AG08396 (cell line): ENCODE measurements at places on chromosomes 5 and 9.
A peak's percentile ranks its signal among the peaks of the same experiment; 100 is the strongest.

- DNase-seq, result no peak
These were observed 51.2 kb downstream of the IPPK start for GRCh38 chr9:92618633-92619225.

- no peak for DNase-seq
These were observed 208.9 kb downstream of the HSPA4 start for GRCh38 chr5:133260715-133261114.

DNA sequence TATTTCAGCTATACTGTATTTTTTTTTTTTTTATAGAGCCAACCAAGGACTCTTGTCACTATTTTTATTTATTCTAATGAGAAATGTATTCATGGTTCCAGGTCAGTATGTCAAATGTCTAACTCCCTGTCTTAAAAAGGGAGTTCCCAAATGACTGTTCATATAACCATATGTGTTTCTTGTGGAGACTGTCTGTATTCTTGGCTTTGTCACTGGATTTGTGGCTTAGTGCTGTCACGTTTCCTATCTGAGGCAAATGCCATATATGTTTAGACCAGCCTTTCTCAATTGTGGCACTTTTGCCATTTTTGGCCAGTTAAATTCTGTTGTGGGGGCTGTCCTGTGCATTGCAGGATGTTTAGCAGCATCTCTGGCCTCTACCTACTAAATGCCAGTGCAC is 3.1 kb downstream of the GCNT1 start:
- DNase-seq, result no peak

GRCh38 chr5:75457161-75457560 is 54.3 kb downstream of the CERT1 start:
- DNase-seq, result no peak

GRCh38 chr5:133370036-133370831 is 242.1 kb downstream of the FSTL4 start:
- no peak for DNase-seq

- DNase-seq, result peak; percentile 92
These were observed 502 bp upstream of the CERCAM start for GRCh38 chr9:128420060-128420650.

DNA sequence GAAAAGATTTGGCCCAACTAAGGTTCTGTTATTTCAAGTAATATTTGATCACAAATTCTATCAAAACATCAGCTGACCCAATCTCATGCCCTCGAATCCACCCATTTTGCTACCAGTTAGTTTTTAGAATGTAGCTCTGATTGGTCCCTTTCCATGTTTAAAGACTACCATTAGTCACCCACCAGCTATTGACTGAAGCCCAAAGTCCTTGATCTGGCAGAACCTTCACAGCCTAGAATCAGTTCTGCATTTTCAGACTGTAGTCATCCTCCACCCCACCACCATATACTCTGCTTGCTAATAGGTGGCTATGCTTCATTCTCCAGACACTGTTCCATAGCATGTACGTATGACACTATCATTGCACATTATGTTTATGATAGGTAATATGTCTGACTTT is 182.2 kb upstream of the TARS1 start:
- DNase-seq, result no peak

GRCh38 chr9:124735121-124735520 is 36.0 kb downstream of the NR6A1 start:
- DNase-seq, result peak; percentile 27

GRCh38 chr5:151450605-151451004 is 3.2 kb downstream of the SLC36A1 start:
- no peak for DNase-seq

DNA sequence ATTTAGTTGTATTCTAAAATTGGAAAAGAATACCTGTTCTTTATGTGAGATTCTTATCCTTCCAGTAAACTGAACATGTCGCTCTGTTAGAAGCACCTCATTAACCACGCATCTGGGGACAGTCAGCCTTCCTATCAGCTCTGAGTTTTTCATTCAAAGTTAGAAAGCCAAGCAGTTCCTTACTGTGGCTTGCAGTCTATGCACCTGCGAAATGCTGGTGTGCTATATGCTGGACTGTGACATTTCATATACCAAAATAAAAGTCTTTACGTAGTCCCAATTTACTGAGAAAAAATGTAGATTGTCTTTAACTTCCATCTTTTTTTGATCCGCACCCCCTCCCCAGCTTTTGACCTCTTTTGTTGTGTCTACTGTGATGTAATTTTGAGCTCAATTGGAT is 4.3 kb downstream of the ANP32B start:
- no peak for DNase-seq

GRCh38 chr5:111954516-111955395 is 197.8 kb upstream of the NREP start:
- no peak for DNase-seq
